ENCODE measurements at places on chromosomes 2 and 18. TPM values are rescaled to one million over a fixed set of nuclear protein-coding genes. Genes with fewer than 3 reads are reported as not detected.

OSR1 gene
- 30.6 TPM for total RNA-seq

POTEI gene
- total RNA-seq = not detected

ESPNL gene
- total RNA-seq = not detected

NDUFV2 gene
- 188 TPM for total RNA-seq

SNED1 gene
- total RNA-seq = 0.66 TPM

KCNIP3 gene
- total RNA-seq = 19.1 TPM

GCG gene
- not detected for total RNA-seq

NPAS2 gene
- 54.8 TPM for total RNA-seq

CCBE1 gene
- 13.9 TPM for total RNA-seq

CROCC2 gene
- not detected for total RNA-seq

- peak; percentile 92 for DNase-seq
- peaks cover 19% of the 10 kb centered on the region for H3K4me1 ChIP-seq
- H3K27me3 ChIP-seq = no peaks in the 10 kb centered on the region
- H3K36me3 ChIP-seq = no peaks in the 10 kb centered on the region
- peak within 1 kb of the TSS; percentile 99 for H3K4me3 ChIP-seq
These were observed at the start of gene SERPINB8 for GRCh38 chr18:63969942-63970808. Gene SERPINB8 (plus strand): TSS chr18:63970081. CDS start chr18:63978309, 8,228 bp downstream.

DNA sequence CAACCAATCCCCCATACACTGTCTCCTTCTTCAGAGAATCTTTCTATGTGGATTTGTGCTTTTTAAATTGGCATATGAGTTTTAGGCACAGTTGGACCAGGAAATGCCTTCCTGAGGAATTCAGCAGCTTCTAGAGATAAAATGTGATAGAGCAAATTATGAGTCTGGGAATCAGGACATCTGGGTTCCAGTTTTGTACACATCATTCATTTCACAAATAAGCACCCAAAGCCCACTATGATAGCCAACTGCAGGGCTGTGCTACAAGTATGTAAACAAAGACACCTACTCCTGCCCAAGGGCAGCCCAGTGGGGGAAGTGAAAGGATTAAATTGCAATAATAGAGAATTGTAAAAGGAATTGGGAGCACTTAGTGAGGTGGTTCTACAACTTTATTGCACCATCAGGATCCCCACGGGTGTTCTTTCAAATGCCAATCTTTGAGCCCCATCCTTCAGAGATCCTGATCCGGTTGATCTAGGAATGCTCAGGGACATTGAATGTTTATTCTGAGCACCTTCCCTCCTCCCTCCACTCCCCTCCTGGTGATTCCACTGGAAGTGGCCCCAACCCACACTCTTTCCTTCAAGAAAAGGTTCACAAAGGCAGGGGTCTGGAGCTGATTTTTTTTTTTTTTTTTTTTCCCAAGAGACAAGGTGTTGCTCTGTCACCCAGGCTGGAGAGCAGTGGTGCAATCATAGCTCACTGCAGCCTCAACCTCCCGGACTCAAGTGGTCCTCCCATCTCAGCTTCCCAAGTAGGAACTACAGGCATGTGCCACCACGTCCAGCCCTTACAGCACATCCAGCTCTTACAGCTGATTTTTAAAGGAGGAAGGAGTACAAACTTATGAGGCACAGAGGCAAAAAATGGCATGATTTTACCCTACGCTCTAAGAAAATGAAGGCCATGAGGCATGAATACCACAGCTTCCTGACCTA is 11.1 kb upstream of the KCMF1 start:
- DNase-seq = peak; percentile 66
- peak overlapping the region; percentile 99 for H3K27ac ChIP-seq
- peaks cover 51% of the 10 kb centered on the region for H3K4me1 ChIP-seq
- H3K27me3 ChIP-seq = no peaks in the 10 kb centered on the region

- H3K27ac ChIP-seq = no peak overlapping the region
- no peak for DNase-seq
- H3K4me3 ChIP-seq = no peak overlapping the region
- peaks cover 14% of the 10 kb centered on the region for H3K36me3 ChIP-seq
- H3K27me3 ChIP-seq = no peaks in the 10 kb centered on the region
These were observed 55.2 kb downstream of the TRAPPC12 start for GRCh38 chr2:3434654-3435053.

- peaks cover 10% of the 10 kb centered on the region for H3K4me1 ChIP-seq
- H3K27me3 ChIP-seq = peaks cover 58% of the 10 kb centered on the region
- no peak overlapping the region for H3K4me3 ChIP-seq
- H3K27ac ChIP-seq = no peak overlapping the region
- no peaks in the 10 kb centered on the region for H3K36me3 ChIP-seq
These were observed 153.3 kb downstream of the LDLRAD4 start for GRCh38 chr18:13371689-13372418.

DNA sequence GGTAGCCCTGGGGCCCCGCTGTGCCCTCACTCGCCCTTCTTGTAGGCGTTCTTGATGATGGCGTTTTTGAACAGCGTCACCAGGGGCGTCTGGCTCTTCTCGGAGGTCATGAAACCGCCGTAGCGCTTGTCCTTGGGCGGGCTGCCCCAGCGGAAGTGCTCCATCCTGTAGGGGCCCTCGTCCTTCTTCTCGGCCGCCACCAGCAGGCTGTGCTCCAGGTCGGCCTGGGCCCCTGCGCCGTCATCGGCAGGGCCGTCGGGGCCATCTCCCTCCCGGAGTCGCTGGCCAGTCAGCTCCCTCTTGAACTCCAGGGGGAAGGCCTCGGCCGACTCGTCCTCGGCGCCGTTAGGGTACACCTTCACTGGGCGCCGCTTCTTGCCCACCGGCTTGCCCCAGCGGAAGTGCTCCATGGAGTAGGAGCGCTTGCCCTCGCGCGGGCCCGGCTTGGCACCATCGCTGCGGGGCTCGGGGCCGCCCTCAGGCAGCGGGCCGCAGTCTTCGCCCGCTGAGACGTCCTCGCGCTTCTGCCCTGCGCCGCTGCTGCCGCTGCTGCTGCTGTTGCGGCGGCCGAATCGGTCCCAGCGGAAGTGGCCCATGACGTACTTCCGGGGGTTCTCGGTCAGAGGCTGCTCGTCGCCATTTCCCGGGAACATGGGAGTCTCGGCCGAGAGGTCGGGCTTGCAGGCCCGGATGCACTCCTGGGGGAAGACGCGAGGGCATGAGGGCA is 7.2 kb downstream of the POMC start:
- no peaks in the 10 kb centered on the region for H3K4me1 ChIP-seq
- H3K36me3 ChIP-seq = no peaks in the 10 kb centered on the region
- H3K27ac ChIP-seq = no peak overlapping the region
- no peak for DNase-seq

- H3K27me3 ChIP-seq = no peaks in the 10 kb centered on the region
- no peak overlapping the region for H3K4me3 ChIP-seq
- no peak overlapping the region for H3K27ac ChIP-seq
- peaks cover 27% of the 10 kb centered on the region for H3K4me1 ChIP-seq
These were observed 2.5 kb upstream of the MREG start for GRCh38 chr2:216015722-216016464.

GRCh38 chr2:129689653-129690448 is 289.6 kb upstream of the RAB6C start:
- no peaks in the 10 kb centered on the region for H3K27me3 ChIP-seq
- no peaks in the 10 kb centered on the region for H3K36me3 ChIP-seq
- no peaks in the 10 kb centered on the region for H3K4me1 ChIP-seq
- DNase-seq = no peak

- no peak overlapping the region for H3K27ac ChIP-seq
- H3K4me1 ChIP-seq = peaks cover 24% of the 10 kb centered on the region
- no peak overlapping the region for H3K4me3 ChIP-seq
These were observed 115.7 kb upstream of the COPS8 start for GRCh38 chr2:236969767-236970655.

GRCh38 chr18:55988537-55988936 is 400.5 kb upstream of the TCF4 start:
- no peak overlapping the region for H3K27ac ChIP-seq
- no peak overlapping the region for H3K4me3 ChIP-seq
- no peaks in the 10 kb centered on the region for H3K27me3 ChIP-seq
- DNase-seq = no peak
- no peaks in the 10 kb centered on the region for H3K4me1 ChIP-seq

- H3K4me1 ChIP-seq = no peaks in the 10 kb centered on the region
- H3K36me3 ChIP-seq = no peaks in the 10 kb centered on the region
- no peak for DNase-seq
- H3K27ac ChIP-seq = no peak overlapping the region
- H3K27me3 ChIP-seq = no peaks in the 10 kb centered on the region
- H3K4me3 ChIP-seq = no peak overlapping the region
These were observed 59.1 kb downstream of the ZNF385B start for GRCh38 chr2:179802051-179802882.

GRCh38 chr2:28824870-28825269 is 14.2 kb downstream of the SPDYA start:
- no peak for DNase-seq
- H3K27me3 ChIP-seq = no peaks in the 10 kb centered on the region
- H3K4me1 ChIP-seq = no peaks in the 10 kb centered on the region
- H3K36me3 ChIP-seq = no peaks in the 10 kb centered on the region

GRCh38 chr2:145029873-145030272 is 510.0 kb upstream of the ZEB2 start:
- no peak for DNase-seq
- no peaks in the 10 kb centered on the region for H3K4me1 ChIP-seq
- no peaks in the 10 kb centered on the region for H3K36me3 ChIP-seq
- H3K4me3 ChIP-seq = no peak overlapping the region
- H3K27me3 ChIP-seq = no peaks in the 10 kb centered on the region

DNA sequence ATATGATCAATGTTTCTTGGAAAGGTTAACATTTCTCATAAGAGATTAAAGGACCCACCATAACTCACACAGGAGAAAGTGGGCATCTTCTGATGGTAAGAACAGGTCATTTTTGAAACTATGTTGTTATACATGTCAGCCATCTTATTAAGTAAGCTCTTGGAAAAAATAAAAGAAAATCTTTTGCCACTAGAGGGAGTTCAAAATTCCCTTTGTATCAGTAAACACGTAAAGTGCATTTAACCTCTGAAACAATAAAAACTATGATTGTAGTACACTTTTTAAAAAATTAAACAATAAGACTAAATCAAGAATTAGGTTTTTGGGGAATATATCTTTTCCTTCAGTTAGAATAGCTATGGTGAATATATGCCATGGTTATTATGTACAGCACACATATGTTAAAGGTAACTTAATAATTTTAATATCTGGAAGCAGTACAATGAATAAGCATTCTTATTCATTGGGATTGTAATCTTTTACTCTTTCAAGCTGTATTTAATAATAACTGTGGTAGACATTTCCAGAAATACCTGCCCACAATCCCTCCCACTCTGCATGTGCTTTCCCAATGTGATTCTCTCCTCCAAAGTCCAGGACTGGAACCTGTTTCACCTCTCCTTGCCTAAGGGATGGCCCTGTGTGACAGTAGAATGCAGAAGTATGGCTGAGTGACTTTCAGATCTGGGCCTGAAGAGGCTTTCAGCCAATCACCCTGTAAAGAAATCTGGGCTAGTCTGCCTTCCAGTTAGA is 64.2 kb downstream of the RBMS1 start:
- H3K27me3 ChIP-seq = no peaks in the 10 kb centered on the region
- H3K4me3 ChIP-seq = no peak overlapping the region
- DNase-seq = peak; percentile 89
- H3K4me1 ChIP-seq = peaks cover 31% of the 10 kb centered on the region

GRCh38 chr18:7877609-7878008 is 310.5 kb downstream of the PTPRM start:
- H3K4me1 ChIP-seq = peaks cover 43% of the 10 kb centered on the region
- H3K36me3 ChIP-seq = no peaks in the 10 kb centered on the region
- peak overlapping the region; percentile 25 for H3K4me3 ChIP-seq
- peak; percentile 91 for DNase-seq
- H3K27ac ChIP-seq = peak overlapping the region; percentile 97

DNA sequence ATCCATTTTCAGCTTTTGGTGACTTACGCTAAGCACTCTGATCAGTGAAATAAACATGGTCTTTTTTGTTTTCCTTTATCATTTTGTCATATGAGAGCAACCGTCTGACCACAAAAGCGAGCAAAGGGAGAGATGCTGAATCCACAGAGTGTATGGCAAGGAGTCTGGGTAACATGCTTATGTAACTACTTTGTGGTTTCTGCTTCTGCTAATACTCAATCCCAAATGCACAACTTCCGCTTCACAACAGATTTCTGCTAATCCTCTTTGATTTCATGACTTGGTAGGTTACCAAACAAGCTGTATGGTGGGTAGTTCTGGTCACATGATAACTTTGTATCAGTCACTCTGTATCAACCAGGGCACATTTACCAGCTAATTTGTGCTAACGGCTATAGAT is 908.4 kb upstream of the CRIM1 start:
- H3K27ac ChIP-seq = no peak overlapping the region
- no peaks in the 10 kb centered on the region for H3K36me3 ChIP-seq
- no peaks in the 10 kb centered on the region for H3K4me1 ChIP-seq

GRCh38 chr2:24380820-24381219 is 20.5 kb upstream of the ITSN2 start:
- H3K4me3 ChIP-seq = no peak overlapping the region
- no peak overlapping the region for H3K27ac ChIP-seq
- H3K27me3 ChIP-seq = no peaks in the 10 kb centered on the region
- H3K36me3 ChIP-seq = no peaks in the 10 kb centered on the region
- no peaks in the 10 kb centered on the region for H3K4me1 ChIP-seq

GRCh38 chr2:43135583-43135982 is 90.8 kb downstream of the ZFP36L2 start:
- H3K4me3 ChIP-seq = no peak overlapping the region
- H3K36me3 ChIP-seq = no peaks in the 10 kb centered on the region
- H3K4me1 ChIP-seq = peaks cover 16% of the 10 kb centered on the region
- H3K27me3 ChIP-seq = no peaks in the 10 kb centered on the region

- no peaks in the 10 kb centered on the region for H3K36me3 ChIP-seq
- H3K27me3 ChIP-seq = no peaks in the 10 kb centered on the region
- no peaks in the 10 kb centered on the region for H3K4me1 ChIP-seq
- H3K27ac ChIP-seq = no peak overlapping the region
- DNase-seq = no peak
These were observed 53.0 kb upstream of the ASAP2 start for GRCh38 chr2:9153643-9153980.

DNA sequence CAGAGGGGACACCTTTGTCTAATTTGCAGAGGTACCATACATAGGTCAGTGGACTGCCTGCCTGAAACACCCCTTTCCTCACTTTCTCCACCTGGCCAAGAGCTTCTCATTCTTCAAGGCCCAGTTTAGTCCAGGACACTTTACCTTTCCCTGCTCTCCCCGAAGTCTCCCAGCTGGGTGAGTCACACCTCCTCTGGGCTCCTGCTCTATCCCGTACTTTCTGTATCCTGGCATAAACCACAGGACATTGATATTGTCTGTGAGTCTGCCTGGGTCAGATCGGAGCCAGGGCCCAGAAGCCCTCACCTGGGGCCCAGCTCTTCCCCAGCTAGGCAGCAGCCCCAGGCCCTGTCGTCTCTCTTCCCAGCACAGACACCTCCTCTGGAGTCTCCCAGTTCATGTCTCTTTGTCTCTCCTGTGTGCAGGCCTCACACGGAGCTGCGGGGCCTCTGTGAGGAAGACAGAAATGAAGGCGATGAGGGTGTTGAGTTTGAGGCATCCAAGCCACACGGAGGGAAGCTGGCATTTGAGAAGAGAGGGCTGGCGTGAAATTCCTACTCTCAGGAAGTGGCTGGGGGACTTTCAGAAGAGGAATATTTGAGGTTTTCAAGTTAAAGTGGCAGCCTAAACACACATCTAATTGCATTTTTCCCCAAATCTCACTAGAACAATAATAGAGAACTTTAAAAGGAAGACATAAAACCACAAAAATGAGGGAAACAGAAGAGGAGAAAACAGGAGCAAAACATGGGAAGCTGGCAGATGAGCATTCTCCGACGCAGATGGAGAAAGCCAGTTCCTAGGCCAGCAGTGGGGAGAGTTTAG is 79.6 kb upstream of the LAPTM4A start:
- no peaks in the 10 kb centered on the region for H3K36me3 ChIP-seq
- no peak for DNase-seq
- no peak overlapping the region for H3K27ac ChIP-seq
- H3K27me3 ChIP-seq = no peaks in the 10 kb centered on the region
- H3K4me1 ChIP-seq = peaks cover 4% of the 10 kb centered on the region

Measured in PC-3 (cell line).